ENCODE measurements at places on chromosomes 1 and 21.

- DNase-seq = no peak
Observed at GRCh38 chr21:25573409-25574206, 33.7 kb downstream of the MRPL39 start.

DNA sequence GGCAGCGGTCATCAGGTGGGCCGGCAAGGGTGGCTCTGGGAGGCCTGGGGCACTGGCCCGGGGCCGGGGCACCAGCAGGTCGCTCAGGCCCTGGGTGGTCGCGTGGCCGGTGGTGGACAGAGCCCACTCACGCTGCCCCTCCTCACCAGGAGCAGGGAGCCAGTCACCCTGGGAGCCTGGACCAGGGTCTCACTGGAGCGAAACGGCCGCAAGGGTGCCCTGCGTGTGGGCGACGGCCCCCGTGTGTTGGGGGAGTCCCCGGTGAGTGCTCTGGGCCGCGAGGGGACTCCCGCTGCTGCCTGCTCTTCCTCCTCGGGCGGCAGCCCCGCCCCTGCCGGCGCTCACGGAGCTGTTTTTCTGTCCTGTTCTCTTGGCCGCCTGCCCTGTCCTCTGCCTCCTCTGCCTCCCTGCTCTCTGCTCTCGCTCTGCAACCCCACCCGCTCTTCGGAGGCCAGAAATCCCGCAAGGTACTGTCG is 23.5 kb downstream of the RNF223 start:
- DNase-seq = no peak

DNA sequence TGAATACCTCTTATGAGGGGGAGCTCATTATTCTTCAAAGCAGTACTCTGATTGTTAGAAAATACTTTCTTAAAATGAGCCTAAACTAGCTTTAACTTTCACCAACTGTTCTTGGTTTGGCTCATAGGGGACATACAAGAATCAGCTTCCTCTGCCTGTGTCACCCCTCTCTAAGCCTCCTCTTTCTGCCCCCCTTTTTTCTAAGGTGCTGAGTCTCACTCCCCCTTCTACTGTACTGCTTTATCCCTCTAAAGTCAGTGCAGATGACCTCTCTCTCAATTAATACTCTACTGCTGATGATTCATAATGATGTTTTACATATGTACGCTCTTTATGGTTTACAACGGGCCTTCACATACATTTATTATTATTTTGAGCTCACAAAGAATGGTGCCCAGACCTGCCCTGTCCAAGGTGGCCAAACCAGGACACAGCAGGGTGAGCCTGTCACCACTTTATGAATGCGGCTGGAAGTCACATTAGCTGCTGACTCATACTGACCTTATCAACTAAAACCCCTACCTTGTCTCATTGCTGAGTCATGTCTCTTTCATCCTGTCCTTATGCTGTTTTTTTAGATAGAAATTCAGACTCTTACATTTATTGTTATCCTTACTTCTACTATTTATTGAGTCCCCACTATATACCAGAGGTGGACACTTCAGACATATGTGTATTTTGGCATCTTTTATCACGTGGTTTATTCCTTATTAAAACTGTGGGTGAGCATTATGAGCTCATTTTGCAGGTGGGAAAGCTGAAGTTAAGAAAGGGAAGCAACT is 126.9 kb downstream of the RNF220 start:
- no peak for DNase-seq

DNA sequence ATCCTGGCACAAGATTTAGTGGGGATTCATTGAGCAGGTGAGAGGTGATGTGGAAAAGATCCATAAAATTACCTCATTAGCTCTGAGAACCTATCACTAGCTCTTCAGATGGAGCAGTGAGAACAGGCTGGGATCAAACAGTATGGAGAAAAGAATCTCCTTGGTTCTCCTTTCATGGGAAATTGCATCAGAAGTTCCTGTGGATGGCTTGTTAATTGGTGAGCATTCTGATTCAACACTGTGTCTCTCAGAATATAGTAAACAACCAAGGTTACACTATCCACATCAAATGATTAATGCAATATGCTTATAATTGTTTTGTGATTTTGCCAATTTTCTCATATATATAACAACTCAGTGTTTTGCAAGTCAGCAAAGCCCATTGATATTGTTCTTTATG is 8.3 kb upstream of the CD55 start:
- DNase-seq = no peak

GRCh38 chr21:20646431-20647165 is 351.6 kb upstream of the NCAM2 start:
- no peak for DNase-seq

- DNase-seq = no peak
Observed at GRCh38 chr1:242854466-242854865, 330.0 kb upstream of the PLD5 start.

GRCh38 chr1:79074975-79075374 is 68.4 kb upstream of the ADGRL4 start:
- no peak for DNase-seq

DNA sequence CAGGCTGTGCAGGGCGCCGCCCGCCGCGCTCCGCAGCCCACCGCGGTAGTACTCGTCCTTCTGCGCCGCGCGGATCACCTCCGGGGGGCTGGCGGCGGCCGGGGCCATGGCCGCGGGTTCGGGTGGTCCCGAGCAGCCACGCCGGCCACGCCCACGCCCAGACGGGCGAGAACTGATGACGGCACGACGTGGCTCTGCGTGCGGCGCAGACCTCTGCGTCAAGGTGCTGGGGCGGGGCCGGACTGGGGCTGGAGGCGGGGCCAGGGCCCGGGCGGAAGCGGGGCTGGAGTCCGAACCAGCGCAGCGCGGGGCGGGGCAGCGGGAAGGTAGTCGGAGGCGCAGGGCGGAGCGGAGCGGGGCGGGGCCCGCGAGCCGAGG is at the start of gene PEX10:
TSS of gene PEX10 (minus strand) at position 170 of the 378 bp plus-strand sequence. CDS start at position 108, 62 bp downstream.
- peak; percentile 82 for DNase-seq

Measured in smooth muscle cell of the brain vasculature (primary cell).